ENCODE measurements at places on chromosomes 2 and 18. TPM values are rescaled to one million over a fixed set of nuclear protein-coding genes. Genes with fewer than 3 reads are reported as not detected.
A peak's percentile ranks its signal among the peaks of the same experiment; 100 is the strongest.

Gene KYNU
- 37.7 TPM for total RNA-seq

Gene FSIP2
- total RNA-seq, result 0.06 TPM

Gene CAPN14
- total RNA-seq, result not detected

Gene LYPD1
- 1.5 TPM for total RNA-seq

Gene CCL20
- 106 TPM for total RNA-seq

Gene COL4A3
- 0.32 TPM for total RNA-seq

Gene KCNK3
- 0.43 TPM for total RNA-seq

Gene CELF4
- total RNA-seq, result not detected

Gene CXXC1
- total RNA-seq, result 26.4 TPM

Gene ESPNL
- total RNA-seq, result 0.11 TPM

Gene NPPC
- total RNA-seq, result not detected

Gene ATP8B1
- total RNA-seq, result 18.4 TPM

Gene DNAJB2
- 39.7 TPM for total RNA-seq

GRCh38 chr2:72378753-72379348 is 231.2 kb upstream of the CYP26B1 start:
- no peaks in the 10 kb centered on the region for H3K4me1 ChIP-seq
- H3K4me3 ChIP-seq, result no peak overlapping the region
- DNase-seq, result no peak
- no peak overlapping the region for H3K27ac ChIP-seq
- no peaks in the 10 kb centered on the region for H3K36me3 ChIP-seq

GRCh38 chr2:3079959-3080948 is 297.4 kb downstream of the EIPR1 start:
- no peak overlapping the region for H3K27ac ChIP-seq
- no peaks in the 10 kb centered on the region for H3K27me3 ChIP-seq
- no peak for DNase-seq
- no peak overlapping the region for H3K4me3 ChIP-seq

GRCh38 chr2:213229814-213230213 is 54.5 kb upstream of the SPAG16 start:
- no peak overlapping the region for H3K4me3 ChIP-seq
- no peaks in the 10 kb centered on the region for H3K27me3 ChIP-seq
- no peaks in the 10 kb centered on the region for H3K36me3 ChIP-seq
- no peak overlapping the region for H3K27ac ChIP-seq
- DNase-seq, result no peak
- no peaks in the 10 kb centered on the region for H3K4me1 ChIP-seq

GRCh38 chr2:150076281-150076680 is 411.2 kb downstream of the RND3 start:
- DNase-seq, result no peak
- no peaks in the 10 kb centered on the region for H3K27me3 ChIP-seq
- no peaks in the 10 kb centered on the region for H3K36me3 ChIP-seq
- H3K4me1 ChIP-seq, result no peaks in the 10 kb centered on the region
- H3K4me3 ChIP-seq, result no peak overlapping the region

GRCh38 chr2:229520691-229521096 is 193.7 kb downstream of the DNER start:
- no peak for DNase-seq
- no peak overlapping the region for H3K27ac ChIP-seq
- no peaks in the 10 kb centered on the region for H3K4me1 ChIP-seq
- no peaks in the 10 kb centered on the region for H3K27me3 ChIP-seq

DNA sequence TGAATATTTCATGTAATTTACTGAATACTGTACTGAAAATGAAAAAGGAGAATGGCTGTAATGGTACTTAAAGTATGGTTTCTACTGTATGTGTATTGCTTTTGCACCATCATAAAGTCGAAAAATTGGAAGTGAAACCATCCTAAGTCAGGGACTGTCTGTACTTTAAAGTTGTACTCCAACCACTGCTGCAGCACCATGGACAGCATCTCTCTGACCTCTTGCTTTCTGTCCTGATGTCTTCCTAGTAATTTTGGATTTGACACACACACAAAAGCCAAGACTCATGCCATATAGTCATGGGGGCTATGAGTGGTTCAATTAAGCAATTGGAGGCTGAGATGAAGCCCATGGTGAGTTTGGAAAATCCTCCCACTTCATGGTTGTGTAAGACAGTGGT is 256.3 kb upstream of the PKDCC start:
- no peak for DNase-seq
- no peaks in the 10 kb centered on the region for H3K4me1 ChIP-seq
- no peak overlapping the region for H3K27ac ChIP-seq
- no peaks in the 10 kb centered on the region for H3K36me3 ChIP-seq

DNA sequence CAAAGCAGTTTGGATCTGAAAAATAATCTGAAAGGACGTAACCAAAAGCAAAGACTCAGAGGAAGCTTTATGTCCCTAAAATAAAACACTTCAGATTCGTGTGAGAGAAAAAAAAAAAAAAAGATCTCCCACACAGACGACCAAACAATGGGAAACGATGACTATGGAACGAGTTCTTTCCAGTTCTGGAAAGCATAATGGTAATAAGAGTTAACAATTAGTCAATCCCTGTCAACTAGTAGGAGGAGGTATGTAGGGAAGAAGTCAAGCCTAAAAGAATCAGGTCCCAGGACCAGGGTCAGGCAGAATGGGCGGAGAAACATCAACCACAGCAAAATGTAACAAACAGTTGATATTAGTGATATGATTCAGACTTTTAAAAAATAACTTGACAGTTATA is 170.3 kb upstream of the SETBP1 start:
- no peak overlapping the region for H3K27ac ChIP-seq
- no peaks in the 10 kb centered on the region for H3K4me1 ChIP-seq
- H3K27me3 ChIP-seq, result no peaks in the 10 kb centered on the region
- H3K36me3 ChIP-seq, result no peaks in the 10 kb centered on the region
- H3K4me3 ChIP-seq, result no peak overlapping the region
- DNase-seq, result no peak

DNA sequence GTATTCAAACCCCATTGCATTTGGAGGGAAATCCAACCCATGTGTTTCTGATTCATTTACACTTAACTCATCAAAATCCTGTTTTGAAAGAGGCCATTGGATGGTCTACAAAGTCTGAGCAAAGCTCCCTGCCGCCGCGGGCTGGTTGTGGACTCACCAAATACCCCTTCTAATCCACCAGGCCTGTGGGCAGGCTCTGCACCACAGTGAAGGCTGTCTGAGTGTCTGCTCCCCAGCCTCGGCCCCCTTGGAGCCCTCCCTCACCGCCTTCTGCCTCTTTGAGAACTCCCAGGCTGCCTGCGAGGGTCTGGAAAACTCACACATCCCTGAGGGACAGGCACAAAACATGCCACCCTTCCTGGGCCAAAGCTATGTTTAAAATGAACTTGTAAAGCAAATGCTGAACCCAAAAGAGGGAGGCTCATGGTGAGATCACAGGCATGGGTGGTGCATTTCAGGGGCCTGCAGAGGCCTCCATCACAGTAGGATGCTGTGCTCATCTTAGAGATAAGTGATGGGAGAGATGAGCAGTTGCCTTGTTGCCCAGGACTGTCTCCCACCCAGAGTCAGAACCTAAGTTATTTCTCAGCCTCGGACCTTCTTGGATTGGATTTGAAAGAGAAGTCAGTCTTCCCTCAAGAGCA is 225.0 kb downstream of the CYP26B1 start:
- DNase-seq, result no peak
- no peak overlapping the region for H3K4me3 ChIP-seq
- H3K27me3 ChIP-seq, result no peaks in the 10 kb centered on the region
- H3K36me3 ChIP-seq, result no peaks in the 10 kb centered on the region
- no peaks in the 10 kb centered on the region for H3K4me1 ChIP-seq
- H3K27ac ChIP-seq, result no peak overlapping the region

DNA sequence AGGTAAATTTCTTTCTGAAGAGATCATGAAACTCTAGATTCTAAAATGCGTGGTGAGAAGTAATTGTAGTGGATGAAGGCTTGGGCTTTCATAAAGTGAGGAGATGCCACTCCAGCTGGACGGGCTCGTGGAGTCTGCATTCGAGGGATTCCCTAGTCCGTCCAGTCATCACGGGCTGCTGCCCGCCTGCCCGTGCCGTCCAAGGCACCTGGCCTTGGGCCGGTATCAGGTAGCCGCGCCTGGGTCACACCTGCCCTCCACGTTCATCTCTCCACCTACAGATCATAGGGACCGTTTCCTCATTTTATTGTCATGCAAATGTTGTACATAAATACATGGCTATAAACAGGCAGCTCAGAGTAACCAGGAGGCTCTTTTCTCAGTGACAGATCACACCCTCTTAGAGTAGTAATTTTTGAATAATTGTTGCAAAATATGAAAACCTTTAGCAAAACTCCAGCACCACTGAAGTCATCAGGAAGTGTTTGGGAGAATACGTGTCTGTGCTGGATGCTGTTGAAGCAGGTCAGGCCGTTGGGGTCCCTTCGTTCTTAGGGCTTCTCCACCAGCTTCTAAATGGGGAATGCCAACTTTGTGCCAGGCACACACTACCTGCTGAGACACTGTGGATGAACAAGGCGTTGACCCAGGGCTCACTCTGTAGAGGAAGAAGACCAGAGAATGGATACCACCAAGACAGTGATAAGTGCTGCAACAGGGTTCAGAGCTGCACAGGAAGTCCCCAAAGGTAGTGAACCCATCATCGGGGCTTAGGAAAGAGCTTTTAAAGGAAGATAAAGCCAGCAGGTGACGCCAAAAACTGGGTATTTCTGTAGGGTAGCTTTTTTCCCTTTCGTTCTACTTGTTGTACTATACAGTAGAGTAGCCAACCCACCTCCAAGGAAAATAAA is 112.5 kb downstream of the FAM210A start:
- H3K36me3 ChIP-seq, result no peaks in the 10 kb centered on the region
- H3K4me1 ChIP-seq, result no peaks in the 10 kb centered on the region
- H3K27ac ChIP-seq, result no peak overlapping the region

DNA sequence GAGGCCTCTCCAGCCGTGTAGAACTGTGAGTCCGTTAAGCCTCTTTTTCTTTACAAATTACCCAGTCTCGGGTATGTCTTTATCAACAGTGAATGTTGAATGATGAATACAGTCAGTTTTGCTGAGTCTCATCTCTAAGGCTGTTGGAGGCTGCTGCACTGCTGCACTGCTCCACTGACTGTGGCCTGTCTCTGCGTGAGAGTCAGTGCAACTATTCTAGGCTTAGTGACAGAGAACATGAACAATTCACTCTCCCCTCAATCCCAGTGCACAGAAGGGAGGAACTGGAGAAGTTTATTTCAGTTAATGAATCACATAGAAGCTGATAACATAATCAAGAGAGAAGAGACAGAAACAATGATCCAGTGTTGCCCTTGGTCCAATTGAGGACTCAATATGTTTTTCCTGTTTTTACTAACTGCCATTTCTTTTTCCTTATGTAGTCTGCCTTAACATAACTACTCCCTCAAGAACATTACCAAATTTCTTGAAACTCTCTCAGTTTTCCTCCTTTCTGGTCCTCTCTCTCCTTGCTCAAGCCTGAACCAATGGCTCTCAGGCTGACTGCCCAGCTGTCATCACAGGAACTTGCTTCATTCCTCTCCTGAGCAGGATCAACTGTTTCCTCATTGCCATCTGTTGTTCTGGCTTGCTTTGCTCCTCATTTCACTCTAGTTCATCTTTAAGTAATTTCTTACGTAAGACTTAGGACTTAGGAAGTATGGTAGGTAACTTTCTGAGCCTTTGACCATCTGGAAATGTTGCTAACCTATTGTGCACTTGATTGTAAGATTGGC is 483.2 kb downstream of the METTL4 start:
- DNase-seq, result no peak
- H3K36me3 ChIP-seq, result no peaks in the 10 kb centered on the region
- no peaks in the 10 kb centered on the region for H3K27me3 ChIP-seq
- no peaks in the 10 kb centered on the region for H3K4me1 ChIP-seq
- no peak overlapping the region for H3K4me3 ChIP-seq

- no peak overlapping the region for H3K27ac ChIP-seq
- H3K36me3 ChIP-seq, result no peaks in the 10 kb centered on the region
- no peaks in the 10 kb centered on the region for H3K4me1 ChIP-seq
- no peaks in the 10 kb centered on the region for H3K27me3 ChIP-seq
- H3K4me3 ChIP-seq, result no peak overlapping the region
- DNase-seq, result peak; percentile 62
These were observed 86.3 kb upstream of the NPAS2 start for GRCh38 chr2:100733391-100734187.

GRCh38 chr18:76602191-76602590 is 107.1 kb upstream of the ZNF516 start:
- H3K27me3 ChIP-seq, result no peaks in the 10 kb centered on the region
- no peak overlapping the region for H3K27ac ChIP-seq
- no peaks in the 10 kb centered on the region for H3K4me1 ChIP-seq
- H3K4me3 ChIP-seq, result no peak overlapping the region
- no peaks in the 10 kb centered on the region for H3K36me3 ChIP-seq

DNA sequence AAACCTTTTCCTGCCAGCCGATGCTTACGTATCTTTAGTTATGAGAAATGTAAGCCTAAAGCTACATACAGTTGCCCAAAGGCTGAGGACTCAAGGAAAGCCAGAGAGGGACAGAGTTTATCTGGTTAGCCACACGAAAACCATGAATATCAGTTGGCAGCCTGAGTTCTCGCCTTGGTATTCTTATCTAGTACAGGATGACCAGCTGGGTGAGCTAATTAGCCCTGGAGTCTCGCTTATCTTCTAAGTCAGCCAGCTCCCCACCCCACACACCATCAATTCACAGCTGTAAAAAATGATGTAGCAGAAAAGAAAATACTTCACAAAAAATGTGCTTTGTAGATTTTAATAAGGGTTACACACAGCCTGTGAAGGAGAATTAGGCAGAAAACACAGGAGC is 617.5 kb upstream of the SOX11 start:
- H3K27ac ChIP-seq, result no peak overlapping the region
- H3K36me3 ChIP-seq, result no peaks in the 10 kb centered on the region
- no peak overlapping the region for H3K4me3 ChIP-seq
- no peaks in the 10 kb centered on the region for H3K4me1 ChIP-seq

- H3K27me3 ChIP-seq, result no peaks in the 10 kb centered on the region
- H3K4me3 ChIP-seq, result no peak overlapping the region
- no peaks in the 10 kb centered on the region for H3K36me3 ChIP-seq
- H3K27ac ChIP-seq, result no peak overlapping the region
- no peaks in the 10 kb centered on the region for H3K4me1 ChIP-seq
These were observed 99.6 kb upstream of the MBOAT2 start for GRCh38 chr2:9102861-9103662.
